ENCODE measurements at places on chromosomes 7 and 10.
A peak's percentile ranks its signal among the peaks of the same experiment; 100 is the strongest.

DNA sequence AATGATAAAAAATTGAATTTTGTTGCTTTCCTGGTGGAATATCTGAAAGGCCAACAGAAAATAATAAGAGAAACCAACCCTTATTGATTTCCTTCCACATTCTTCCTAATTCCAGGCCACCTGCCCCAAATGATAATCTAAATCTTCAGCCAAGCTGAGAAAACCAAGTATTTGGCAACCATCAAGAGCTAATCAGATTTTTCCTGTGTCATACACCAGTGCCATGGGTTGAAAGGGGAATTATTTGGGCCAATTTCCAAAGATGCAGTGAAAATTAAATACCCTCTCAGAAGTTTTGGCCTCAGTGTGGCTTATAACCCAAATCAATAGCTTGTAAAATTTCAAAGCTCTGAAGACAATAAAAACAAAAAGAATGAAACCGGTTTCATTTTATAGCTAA, 70.4 kb downstream of the DOCK4 start:
- DNase-seq, result no peak

DNA sequence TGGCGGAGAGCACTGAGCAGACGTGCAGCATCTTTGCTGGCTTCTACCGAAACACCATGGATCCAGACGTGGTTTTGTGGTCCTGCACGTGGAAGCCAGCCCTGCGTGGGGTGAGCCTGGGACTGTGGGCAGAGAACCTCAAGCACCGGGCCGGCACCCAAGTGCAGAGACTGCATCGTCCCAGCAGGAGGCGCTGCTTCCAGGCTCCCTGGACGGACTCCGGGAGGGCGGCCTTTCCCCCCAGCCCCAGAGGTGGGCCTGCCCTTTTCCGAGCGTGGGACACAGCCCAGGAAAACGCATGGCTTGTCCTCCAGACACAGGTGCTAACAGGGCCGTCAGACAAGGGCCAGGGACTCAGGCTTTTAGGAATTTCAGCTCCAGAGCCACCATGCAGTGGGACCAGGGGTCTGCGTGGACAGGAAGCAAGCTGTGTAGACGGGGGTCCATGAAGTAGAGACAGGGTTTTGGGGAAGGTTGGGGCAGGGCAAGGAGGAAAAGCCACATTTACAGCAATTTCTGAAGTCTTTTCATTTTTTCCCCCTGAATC, 303.9 kb downstream of the WDR37 start:
- peak; percentile 9 for DNase-seq

- DNase-seq, result no peak
Observed at GRCh38 chr10:72593963-72594362, 31.9 kb downstream of the MICU1 start.

GRCh38 chr7:37741776-37742175, 58.2 kb downstream of the GPR141 start:
- DNase-seq, result no peak

DNA sequence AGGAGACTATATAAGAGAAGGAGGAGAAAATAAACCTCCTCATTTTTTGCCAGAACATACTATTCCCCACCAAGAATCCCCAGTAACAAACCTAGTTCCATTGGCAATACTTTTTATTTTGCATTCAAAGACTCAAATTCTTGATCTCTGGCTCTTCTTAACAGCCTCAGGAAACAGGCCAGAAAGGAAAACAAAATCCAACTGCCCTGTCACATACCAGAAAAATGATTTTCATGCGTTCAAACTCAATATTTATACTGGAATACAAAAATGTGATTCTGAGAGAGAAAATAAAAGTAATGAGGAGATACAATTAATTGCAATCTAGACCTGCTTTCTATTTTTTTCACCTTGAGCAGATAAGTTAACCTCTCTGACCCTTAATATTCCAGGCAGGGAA, 435.9 kb upstream of the AUTS2 start:
- DNase-seq, result no peak

DNA sequence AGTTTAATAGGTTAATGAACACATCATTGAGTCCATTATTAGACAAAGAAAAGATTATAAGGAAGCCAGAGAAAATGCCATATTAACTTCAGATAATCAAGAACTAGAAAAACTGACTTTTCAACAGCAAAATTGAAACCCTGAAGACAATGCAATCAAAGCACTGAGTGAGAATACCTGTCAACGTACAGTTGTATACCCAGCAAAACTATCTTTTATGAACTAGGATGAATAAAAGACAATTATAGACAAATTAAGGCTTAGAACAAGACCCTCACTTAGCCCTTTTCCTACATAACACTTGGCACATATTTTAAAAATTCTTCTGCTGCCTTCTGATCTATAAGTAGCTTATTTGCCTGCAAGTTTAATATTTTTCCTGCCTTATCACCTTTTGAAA, 19.0 kb upstream of the DGKI start:
- DNase-seq, result no peak

GRCh38 chr10:61612009-61612408, 50.7 kb upstream of the CABCOCO1 start:
- no peak for DNase-seq

DNA sequence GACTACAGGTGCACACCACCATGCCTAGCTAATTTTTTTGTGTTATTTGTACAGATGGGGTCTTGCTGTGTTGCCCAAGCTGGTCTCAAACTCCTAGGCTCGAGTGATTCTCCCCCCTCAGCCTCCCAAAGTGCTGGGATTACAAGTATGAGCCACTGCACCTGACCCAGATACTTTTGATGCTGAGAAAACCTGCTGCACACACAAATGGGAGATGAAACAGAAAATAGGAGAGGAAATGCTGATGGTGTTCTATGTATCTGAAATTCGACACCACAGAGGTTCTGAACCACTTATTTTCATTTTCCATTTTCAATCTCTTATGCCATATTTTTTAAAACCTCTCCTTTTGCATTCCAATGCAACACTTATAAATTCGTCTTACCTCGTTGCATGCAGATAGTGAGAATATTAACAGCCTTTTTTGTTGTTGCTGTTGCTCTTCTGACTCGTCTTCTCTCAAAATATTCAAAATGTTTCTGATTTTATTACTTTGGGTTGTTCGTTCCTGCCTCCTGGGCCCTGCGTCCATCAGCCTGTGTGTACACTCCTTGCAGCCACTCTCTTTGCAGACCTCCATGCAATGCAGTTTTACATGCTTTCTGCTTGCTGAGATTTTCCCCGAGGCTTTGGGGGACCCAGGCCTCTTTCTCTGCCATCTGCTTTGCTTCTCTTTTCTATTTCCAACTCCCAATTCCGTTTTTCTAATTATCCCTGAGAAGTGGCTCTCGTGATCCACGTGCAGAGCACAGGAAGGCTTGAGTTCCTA, 556.1 kb downstream of the GALNT17 start:
- DNase-seq, result no peak

DNA sequence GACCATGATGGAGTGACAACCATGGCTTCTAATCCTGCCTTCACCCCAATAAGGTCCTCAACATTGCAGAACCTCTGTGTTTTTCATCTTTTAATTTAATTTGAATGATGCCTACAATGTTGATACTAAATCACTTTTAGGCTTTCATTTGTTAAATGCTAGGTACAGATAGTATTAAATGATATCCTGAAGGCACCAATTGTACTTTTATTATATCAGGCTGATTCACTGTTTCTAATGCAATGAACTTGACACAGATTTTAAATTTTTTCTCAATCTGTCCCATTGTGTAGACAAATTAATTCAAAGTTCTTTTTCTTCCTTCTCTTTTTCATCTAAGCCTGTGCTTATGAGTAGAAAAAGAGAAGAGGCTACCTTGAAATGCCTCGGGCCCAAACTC, 5.2 kb downstream of the EPDR1 start:
- no peak for DNase-seq

- no peak for DNase-seq
Observed at GRCh38 chr7:85320699-85321476, 134.0 kb upstream of the SEMA3D start.

DNA sequence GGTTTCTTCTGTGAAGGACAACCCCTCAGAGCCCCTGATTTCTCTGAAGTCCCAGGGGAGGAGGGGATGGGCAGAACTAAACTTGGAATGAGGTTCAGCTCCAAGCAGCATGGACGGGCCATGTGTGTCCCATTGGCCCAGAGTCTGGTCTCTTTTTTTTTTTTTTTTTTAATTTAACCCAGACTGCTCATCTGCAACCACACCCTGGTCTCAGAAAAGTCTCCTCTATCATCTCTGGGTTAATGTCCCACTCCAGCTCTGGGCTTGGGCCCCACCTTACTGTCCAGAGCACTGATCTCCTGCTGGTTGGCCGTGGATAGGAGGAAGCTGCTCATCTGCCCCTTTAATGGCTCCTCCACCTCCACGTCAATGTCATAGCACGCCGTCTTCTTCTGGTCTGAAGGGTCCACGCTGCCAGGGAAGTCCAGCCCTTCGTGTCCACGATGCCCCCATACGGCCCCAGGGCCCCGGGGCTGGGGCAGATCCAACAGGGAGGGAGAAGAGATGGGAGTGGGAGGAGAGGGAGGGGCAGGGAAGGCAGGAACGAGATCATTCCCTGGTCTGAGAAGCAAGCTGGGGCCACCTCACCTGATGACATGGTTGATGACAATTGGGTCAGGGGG, 7.7 kb downstream of the CHPF2 start:
- DNase-seq, result no peak

DNA sequence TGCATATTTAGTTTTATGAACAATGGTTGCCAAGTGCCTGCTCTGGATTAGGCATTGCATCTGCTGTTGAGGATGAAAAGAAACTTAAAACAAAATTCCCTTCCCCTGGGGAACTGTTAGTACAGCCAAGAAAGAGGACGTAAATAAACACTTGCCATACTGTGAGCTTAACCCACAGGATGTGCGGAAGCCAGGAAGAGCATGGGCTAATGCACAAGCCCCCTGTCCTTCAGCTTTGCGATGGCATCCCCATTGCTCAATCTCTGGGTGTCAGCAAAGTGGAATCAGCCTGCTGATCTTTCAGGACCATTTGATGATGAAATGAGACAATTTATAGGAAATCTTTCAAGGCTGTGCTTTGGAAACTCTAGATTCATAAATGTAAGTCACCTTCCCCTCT, 399.9 kb upstream of the IGFBP3 start:
- no peak for DNase-seq

DNA sequence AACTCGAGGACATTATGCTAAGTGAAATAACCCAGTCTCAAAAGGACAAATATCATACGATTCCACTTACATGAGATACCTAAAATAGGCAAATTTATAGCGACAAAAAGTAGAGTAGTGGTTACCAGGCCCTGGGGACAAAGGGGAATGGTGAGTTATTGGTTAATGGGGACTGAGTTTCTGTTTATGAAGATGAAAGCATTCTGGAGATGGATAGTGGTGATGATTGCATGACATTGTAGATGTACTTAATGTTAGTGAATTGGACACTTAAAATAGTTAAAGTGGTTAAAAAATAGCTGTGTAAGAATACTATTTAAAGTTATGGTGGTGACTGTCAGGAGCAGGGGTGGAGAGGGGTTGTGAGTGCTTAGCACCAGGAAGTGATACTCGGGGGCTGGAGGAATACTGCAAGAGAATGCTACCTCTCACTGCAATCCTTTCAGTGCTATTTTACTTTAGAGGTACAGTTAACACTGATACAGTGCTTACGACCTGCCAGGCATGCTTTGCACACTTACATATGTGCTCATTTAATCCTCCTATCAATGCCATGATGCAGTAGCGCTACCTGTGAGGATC, 16.7 kb upstream of the TEX36 start:
- no peak for DNase-seq

DNA sequence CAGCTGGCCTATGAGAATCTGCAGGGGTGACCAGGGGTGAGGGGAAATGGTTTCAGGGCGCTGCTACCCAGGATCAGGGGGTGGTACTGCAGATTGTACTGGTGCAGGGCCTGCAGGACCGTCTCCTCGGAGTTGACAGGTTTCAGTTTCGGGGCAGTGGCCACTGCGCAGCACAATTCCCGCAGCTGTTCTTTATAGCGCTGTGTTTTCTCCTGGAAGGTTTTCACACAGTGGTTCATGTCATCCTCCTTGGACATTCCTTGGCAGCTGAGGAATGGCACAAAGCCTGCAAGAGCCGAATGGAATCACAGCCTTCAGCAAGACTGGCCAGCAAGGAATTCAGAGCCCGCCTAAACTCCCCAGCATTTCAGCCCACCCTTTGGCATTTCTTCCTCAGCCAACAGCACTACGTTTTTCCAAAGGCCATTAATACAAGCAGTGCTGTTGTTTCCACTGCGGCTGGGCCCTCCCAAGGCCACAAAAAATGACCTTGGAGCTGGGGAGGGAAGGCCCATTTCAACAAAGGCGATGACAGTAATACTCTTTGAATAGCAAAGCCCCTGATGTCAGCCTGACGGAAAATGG, 44.9 kb downstream of the PNLIPRP2 start:
- DNase-seq, result no peak

DNA sequence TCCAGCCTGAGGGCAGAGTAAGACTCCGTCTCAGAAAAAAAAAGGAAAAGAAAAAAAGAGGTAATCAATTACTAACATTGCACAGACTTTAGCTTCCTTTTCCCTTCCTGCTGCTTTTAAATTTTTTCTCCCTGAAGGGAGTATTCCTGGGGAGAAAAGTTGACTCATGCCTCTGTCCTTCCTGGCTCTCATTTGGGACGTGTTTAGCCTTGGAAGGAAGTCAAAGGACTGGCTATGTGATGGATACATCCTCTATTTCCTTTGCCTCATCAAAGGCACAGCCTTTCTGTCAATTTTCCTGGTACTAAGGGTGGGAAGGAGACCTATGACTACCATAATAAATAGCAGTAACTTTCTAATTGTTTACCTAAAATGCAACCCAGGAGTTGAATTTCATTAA, 77.6 kb downstream of the ITGA8 start:
- no peak for DNase-seq

- no peak for DNase-seq
Observed at GRCh38 chr10:58765910-58766309, 253.2 kb downstream of the BICC1 start.

- no peak for DNase-seq
Observed at GRCh38 chr10:120396228-120396627, 60.8 kb upstream of the PLPP4 start.

- DNase-seq, result no peak
Observed at GRCh38 chr7:133428876-133429275, 176.0 kb downstream of the EXOC4 start.

DNA sequence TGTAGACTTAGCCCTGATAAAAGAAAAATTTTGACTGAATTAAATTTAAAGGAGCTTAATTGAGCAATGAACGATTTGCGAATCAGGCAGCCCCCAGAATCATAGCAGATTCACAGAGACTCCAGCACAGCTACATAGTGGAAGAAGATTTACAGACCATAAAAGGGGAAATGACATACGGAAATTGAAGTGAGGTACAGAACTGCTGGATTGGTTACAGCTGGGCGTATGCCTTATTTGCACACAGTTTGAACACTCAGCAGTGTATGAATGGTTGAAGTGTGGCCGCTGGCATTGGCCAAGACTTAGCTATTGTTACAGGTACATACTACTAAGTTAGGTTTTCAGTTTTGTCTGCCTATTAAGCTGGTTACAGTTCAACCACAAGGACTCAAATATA, 433.5 kb upstream of the CELF2 start:
- DNase-seq, result no peak

- no peak for DNase-seq
Observed at GRCh38 chr10:131269776-131270460, 41.6 kb downstream of the TCERG1L start.

GRCh38 chr10:73983096-73984047, 14.5 kb upstream of the VCL start:
- DNase-seq, result no peak

- no peak for DNase-seq
Observed at GRCh38 chr7:52447581-52448180, 587.8 kb upstream of the POM121L12 start.

GRCh38 chr10:12214763-12215218, 18.8 kb downstream of the CDC123 start:
- DNase-seq, result no peak

GRCh38 chr7:134302120-134302519, 14.6 kb downstream of the SLC35B4 start:
- no peak for DNase-seq
